Spinal cord (tissue), 10 donors: ENCODE measurements at places on chromosomes 16 and 17.
A peak's percentile ranks its signal among the peaks of the same experiment; 100 is the strongest.

DNA sequence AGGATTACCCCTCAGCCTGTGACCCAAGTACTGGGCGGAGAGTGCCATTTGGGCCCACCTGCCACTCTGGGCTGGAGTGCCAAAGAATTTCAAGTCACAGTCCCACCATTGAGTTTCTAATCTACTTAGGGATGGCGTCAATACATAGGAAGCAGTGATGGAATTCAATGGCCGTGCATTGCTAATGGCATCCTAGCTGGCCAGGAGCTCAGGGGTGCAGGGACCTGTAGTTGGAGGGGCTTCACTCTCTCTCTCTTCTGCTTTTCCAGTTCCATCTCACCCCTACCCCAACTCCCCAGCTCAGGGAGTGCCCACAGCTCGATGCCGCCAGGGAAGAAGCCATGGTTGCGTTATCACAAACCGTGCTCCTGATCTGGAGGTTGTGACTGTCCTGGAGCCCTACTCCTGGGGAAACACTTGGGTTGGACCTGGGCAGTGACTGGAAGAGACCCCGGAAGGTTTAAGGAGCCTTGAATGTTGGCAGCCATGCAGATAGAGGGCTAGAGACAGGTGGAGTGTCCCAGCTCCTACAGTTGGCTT, 2.4 kb downstream of the MMP15 start:
- no peak for DNase-seq

DNA sequence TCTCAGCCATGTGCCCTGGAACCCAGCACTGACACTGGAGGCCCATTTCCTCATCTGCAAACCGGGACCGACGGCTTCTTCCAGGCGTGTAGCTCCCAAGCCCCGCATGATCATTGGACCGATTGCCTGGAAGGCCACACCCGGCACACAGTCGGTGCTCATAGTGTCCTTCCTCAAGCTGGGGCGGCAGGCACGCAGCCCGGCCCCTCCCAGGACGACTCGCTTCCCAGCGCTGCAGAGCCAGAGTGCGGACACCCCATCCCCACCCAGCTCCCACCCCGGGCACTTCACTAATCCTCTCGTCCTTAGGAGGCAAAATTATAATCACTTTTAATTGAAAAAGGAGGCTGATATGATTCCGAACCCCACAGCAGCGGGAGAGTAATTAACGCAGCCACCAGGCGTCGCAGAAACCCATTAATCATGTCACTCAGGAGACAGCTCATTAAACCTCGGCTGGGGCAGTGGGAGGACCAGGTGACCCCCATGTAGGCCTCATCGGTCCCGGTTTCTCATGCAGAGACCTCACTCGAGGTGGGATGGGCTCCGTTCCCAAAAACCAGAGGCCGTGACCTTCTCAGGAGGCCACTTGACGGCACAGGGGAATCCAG, 33.1 kb downstream of the ZNF469 start:
- DNase-seq: peak; percentile 61

DNA sequence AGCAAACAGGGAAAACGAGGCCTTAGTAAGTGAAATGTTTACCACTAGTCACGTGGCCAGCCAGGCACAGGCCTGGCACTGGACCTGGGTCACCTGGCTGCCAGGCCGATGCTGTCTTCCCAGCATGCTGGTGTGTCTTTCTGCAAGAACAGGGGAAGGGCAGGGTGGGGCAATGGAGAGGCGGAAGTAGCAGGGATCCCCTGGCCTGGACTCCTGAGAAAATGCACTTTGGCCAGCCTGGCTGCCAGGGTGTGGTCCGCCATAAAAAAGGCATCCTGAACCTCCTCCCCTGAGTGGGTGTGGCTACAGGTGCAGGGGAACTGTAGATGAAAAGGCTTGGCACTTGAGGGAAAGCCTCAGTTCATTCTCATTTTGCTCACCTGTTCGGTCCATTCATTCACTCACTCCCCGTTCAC, 1.0 kb upstream of the ANKRD40CL start:
- no peak for DNase-seq

GRCh38 chr16:47567321-47567720, 106.2 kb downstream of the PHKB start:
- no peak for DNase-seq

- no peak for DNase-seq
Measured at GRCh38 chr17:2716649-2717048, 5.1 kb upstream of the CLUH start.

GRCh38 chr17:17748604-17749003, 67.3 kb downstream of the RAI1 start:
- no peak for DNase-seq

DNA sequence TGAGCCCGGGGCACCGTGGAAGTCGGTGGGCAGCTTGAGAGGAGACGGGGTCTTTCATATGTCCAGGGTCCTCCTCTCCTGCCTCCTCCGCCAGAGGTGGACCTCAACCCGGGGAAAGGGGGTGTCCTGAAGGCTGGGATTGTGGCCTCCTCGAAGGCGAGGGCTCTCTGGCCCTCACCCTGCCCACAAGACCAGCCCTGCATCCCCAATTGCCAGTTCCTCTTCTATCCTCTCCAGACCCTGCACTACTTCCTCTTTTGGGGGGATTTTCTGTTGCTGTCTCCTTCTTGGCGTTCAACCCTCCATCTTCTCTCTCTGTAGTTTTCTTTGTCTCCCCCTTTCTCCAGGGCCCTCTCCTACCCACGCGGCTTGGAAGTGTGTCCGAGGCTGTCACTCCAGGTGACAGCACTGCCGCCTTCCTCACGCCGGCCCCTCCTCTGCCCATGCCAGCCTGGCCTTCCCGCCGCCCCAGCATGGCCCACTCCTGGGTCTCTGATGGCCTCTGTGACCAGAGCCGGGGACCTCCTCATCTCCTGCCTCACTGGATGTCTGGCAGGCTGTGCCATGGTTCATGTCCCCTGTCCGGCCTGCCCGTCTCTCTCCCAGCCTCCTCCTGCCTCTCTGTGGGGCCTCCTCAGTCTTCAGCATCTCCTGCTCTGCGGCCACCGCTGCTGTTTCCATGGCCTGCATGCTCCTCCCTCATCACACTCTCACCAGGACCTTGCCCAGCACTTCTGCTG, 2.4 kb upstream of the ITGAX start:
- no peak for DNase-seq

- no peak for DNase-seq
Measured at GRCh38 chr17:4560421-4560820, at the start of gene GGT6. TSS of gene GGT6 (minus strand) at chr17:4560577. CDS start at chr17:4560521, 56 bp downstream.

GRCh38 chr16:6286176-6286575, 1046.5 kb upstream of the RBFOX1 start:
- no peak for DNase-seq

GRCh38 chr17:9828296-9829295, 2.9 kb downstream of the GLP2R start:
- DNase-seq: peak; percentile 20

GRCh38 chr17:73643001-73643851, 1.0 kb downstream of the SDK2 start:
- no peak for DNase-seq

- no peak for DNase-seq
Measured at GRCh38 chr17:70181866-70182265, 12.5 kb downstream of the KCNJ2 start.

GRCh38 chr16:73737637-73738036, 559.0 kb upstream of the PSMD7 start:
- DNase-seq: no peak

- no peak for DNase-seq
Measured at GRCh38 chr16:84177741-84178073, 9.2 kb downstream of the TAF1C start.

DNA sequence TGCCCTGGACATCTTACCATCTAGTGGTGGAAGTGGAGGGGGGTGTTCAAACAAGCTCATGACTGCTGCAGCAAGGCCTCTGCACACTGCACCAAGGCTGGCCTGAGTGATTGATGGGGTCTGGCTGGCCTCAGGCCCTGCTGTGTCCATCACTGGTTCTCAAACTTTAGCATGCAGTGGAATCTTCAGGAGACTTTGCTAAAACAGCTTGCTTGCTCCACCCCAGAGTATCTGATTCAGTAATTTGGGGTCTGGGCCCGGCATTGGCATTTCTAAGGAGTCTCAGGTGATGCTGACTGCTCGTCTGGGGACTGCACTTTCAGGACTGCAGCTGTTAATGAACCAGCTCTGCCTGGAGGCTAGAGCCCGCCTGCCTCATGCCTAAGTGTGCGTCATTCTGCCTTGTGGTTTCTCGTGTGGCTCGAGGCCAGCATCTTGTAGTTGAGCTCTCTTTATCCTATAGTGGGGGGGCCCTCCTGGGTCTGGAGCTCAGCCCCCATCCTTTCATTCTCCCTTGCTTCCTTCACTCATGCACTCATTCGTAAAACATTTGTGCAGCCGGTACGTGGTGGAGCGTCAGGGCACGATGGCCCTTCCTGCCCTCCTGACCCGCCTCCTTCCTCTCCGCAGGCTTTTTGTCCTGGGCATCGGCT, 4.1 kb downstream of the MGAT5B start:
- DNase-seq: no peak

GRCh38 chr16:88341551-88342290, 41.0 kb upstream of the ZNF469 start:
- DNase-seq: no peak

- no peak for DNase-seq
Measured at GRCh38 chr16:3665508-3665907, 11.0 kb downstream of the DNASE1 start.

DNA sequence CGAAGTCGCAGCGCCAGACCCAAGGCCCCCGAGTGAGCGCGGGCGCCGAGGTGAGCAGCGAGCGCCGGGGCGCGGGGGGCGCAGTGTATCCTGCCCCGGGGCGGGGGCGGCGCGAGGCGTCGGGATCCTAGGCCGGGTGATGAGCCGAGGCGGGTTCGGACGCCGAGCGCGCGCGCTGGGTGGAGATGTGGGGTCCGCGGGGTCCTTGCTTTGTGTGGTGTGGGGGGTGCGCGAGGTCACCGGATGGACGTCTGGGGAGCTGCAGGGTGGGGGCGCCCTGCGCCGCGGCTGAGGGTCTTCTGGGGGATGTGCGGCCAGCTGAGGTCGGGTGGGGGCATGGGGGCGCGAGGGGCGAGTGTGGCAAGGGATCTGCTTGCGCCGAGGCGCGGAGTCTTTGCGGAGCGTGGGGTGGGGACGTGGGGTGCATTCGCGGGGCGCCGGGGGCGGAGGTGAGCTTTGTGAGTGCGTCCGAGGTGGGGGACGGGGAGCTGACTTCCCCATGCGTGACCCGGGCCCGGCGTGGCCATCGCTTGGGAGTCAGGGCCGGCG, 560 bp downstream of the RAI1 start:
- no peak for DNase-seq

GRCh38 chr17:5282642-5283217, 646 bp downstream of the RABEP1 start:
- no peak for DNase-seq

DNA sequence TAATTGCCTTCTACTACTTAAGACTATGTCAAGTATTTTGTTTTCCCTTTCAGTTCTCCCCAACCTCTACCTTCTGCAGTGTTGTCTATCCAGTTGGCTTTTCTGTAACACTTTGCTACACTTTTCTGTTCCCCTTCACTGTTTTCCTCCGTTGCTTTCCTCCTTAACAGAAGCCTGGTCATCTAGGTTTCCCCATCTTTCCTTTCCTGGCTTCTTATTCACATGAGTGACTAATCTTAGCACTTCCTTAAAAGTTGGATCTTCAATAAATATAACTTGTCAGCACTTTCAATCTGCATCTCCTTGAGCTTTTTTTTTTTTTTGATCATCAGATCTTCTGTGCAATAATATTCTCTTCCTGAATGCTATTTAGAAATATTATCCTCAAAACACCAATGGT, 2.8 kb upstream of the SLFN11 start:
- DNase-seq: no peak

DNA sequence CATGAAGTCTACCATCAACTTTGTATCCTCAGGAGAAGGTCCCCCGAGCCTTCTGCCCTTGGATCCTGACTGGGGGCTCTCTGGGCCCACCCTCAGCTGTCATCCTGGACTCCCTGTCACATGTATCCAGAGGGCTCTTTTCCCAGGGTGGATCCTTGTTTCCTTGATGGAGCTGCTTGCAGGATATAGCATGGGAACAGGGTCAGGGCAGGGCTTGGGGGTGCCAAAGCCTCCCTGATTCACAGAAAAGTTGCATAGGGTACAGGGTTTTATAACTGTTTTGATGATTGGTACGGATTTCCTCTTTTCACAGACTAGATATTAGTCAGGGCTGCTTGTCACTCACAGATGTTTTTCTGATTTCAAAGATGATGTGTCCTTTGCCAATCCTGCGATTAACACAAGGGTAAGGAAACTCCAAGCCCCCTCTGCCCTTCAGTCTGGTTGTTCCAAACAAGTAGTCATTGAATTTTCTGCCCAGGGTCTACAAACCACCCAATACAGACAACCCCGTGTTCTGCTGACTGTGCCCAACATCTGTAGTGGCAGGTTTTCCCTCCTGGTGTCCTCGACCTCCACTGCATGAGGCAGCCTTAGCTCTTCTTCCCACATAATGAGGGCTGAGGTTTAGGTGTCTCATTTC, 20.6 kb upstream of the SLC35G3 start:
- DNase-seq: no peak

DNA sequence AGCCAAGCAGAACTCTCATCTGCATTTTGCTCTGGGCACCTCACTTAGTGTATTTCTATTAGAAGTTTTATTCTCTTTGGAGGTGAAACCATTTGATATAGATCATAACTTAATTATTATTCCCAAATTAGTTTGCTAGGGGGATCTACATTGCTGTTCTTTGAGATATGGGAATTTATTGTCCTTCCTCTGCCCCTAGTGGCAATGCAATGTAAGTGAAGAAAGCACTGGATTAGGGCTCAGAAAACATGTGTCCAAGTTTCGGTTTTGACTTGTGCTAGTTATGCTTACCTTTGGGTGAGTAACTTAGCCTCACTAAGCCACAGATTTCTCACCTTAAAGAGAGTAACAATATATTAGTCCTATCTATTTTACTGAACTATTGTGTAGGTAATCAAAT, 2.9 kb downstream of the KRT39 start:
- DNase-seq: no peak

DNA sequence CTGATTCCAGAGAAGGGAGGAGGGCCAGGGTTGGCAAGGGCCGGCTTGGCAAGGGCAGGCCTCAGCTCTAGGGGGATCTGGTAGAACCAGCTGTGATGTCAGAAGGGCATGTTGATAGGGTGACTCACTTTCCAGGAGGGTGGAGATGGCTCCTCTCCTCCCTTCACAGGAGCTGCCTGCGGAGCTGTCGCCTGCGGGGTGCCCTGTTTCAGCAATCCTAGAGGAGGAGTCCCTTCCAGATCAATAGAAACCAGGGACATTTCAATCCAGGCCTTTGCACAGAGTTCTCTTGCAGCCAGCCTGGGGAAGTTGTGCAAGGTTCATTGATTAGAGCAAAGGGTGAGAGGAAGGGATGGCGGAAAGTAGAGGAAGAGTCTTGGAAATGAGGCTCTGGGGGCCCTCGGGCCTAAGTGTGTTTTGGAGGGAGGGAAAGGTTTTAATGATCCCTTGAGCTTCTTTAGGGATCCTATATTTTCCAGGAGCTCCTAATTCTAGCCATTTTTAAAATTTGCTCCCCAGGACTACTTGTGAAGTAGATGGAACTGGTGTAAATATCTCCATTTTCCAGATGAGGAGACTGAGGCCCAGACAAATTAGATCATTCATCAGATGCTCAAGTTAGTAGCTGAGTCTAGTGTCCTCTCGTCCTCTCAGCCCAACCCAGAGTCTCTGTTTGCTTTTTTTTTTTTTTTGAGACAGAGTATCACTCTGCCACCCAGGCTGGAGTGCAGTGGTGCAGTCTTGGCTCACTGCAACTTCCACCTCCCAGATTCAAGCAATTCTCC, 24.8 kb upstream of the CSNK2A2 start:
- DNase-seq: no peak

GRCh38 chr16:50626868-50627267, 54.2 kb downstream of the SNX20 start:
- DNase-seq: no peak
